A549 treated with ZK216348 at 1 μM for 4 hours (cell line): ENCODE measurements at places on chromosomes 5 and 9. TPM values are rescaled to one million over a fixed set of nuclear protein-coding genes. Genes with fewer than 3 reads are reported as not detected.

NSG2 gene
- not detected in 5 replicates for total RNA-seq

LECT2 gene
- total RNA-seq, result not detected in 5 replicates

TMC1 gene
- total RNA-seq, result 0.08 to 0.19 TPM (median 0.14 TPM) in 3 of 5 replicates, not detected in the others

F2R gene
- 28.3 to 56.4 TPM (median 49.9 TPM) in 5 replicates for total RNA-seq

ACOT12 gene
- total RNA-seq, result not detected in 5 replicates

NR5A1 gene
- 0.09 TPM in 1 of 5 replicates, not detected in the others for total RNA-seq

CAMK4 gene
- not detected in 5 replicates for total RNA-seq

SHOC1 gene
- 0.07 TPM in 1 of 5 replicates, not detected in the others for total RNA-seq

TUSC1 gene
- total RNA-seq, result 4.2 to 8.5 TPM (median 7.7 TPM) in 5 replicates

PDLIM4 gene
- 0.47 to 1.2 TPM (median 0.63 TPM) in 5 replicates for total RNA-seq

UCK1 gene
- total RNA-seq, result 14.0 to 24.0 TPM (median 22.8 TPM) in 5 replicates

ARL10 gene
- total RNA-seq, result 0.02 to 1.2 TPM (median 0.10 TPM) in 5 replicates

SUSD3 gene
- total RNA-seq, result 0.50 to 1.2 TPM (median 0.88 TPM) in 5 replicates

LAMC3 gene
- 1.2 to 2.8 TPM (median 2.0 TPM) in 5 replicates for total RNA-seq

SPATA31E1 gene
- not detected in 5 replicates for total RNA-seq
